ENCODE measurements at places on chromosomes 6 and 20.
A peak's percentile ranks its signal among the peaks of the same experiment; 100 is the strongest.

DNA sequence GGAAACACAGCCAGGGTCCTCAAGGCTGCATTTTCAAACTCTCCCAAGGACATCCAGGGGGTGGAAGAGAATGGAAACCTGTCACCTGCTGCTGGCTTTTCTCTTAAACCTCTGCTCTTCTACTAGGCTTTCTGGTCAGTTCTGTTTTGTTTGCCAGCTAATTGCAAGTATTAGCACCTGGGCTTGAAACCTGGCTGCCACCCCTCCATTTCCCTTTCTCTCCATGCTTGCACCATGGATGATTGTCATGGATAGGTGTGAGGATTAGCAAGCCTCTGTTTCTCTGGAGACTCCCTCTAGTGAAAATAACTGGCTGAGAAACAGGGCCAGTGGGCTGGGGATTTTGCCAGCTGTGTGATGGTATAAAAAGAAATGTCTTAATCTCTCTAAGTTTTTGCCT, 33.0 kb upstream of the GPR6 start:
- DNase-seq, result no peak

GRCh38 chr6:16429669-16430068, 191.3 kb downstream of the GMPR start:
- no peak for DNase-seq

GRCh38 chr6:131545317-131545716, 27.7 kb upstream of the ARG1 start:
- no peak for DNase-seq

- no peak for DNase-seq
These were observed 387.6 kb downstream of the CDC5L start for GRCh38 chr6:44775121-44775520.

DNA sequence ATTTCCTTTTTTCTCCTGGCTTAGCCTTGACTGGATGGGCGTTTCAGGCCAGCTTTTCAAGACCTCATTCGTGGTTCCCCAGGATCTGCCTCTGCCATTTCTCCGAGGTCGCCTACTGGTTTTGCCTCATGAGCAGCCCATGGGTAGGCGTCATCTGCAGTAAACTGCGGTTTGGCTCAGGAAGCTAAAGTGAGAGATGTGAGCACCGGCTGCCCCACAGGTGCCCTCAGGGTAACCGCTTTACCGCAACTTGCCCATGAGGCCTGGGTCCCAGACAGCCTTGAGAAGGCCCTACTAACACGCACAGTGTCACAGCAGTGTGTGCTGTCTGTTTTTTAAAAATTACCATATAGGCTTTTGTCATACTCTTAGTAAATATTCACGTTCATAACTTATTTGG, 53.4 kb upstream of the TBXT start:
- DNase-seq, result no peak

GRCh38 chr6:2658788-2659187, 91.9 kb downstream of the MYLK4 start:
- no peak for DNase-seq

- no peak for DNase-seq
These were observed 305.6 kb downstream of the CDH4 start for GRCh38 chr20:61557621-61558020.

DNA sequence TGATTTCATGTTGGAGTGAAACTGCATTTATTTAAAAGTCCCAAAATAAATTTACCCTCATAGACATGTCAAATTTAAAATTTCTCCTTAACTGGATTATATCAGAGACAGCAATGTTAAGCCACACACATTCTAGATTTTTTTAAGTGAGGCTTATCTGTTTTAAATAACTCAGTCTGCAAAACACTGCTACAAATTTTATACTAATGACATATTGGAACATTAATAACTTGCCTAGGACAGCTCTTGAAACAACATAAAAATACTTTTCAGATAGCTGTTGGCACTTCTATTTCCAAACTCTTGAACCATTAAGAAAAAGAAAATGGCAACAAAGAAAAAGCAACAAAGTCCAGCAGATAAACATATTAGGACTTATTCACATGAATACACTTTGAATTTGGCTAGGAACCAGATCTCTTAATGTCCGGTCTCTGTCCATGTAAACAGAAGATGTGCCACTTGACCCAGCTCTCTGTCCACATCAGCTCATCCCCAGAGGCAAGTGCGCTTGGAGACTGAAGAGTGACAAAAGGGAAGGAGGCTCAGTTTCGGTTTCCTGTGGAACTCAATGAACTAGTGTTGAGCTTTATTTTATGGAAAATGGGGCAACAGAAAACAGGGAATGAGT, 219.3 kb upstream of the THBS2 start:
- no peak for DNase-seq

DNA sequence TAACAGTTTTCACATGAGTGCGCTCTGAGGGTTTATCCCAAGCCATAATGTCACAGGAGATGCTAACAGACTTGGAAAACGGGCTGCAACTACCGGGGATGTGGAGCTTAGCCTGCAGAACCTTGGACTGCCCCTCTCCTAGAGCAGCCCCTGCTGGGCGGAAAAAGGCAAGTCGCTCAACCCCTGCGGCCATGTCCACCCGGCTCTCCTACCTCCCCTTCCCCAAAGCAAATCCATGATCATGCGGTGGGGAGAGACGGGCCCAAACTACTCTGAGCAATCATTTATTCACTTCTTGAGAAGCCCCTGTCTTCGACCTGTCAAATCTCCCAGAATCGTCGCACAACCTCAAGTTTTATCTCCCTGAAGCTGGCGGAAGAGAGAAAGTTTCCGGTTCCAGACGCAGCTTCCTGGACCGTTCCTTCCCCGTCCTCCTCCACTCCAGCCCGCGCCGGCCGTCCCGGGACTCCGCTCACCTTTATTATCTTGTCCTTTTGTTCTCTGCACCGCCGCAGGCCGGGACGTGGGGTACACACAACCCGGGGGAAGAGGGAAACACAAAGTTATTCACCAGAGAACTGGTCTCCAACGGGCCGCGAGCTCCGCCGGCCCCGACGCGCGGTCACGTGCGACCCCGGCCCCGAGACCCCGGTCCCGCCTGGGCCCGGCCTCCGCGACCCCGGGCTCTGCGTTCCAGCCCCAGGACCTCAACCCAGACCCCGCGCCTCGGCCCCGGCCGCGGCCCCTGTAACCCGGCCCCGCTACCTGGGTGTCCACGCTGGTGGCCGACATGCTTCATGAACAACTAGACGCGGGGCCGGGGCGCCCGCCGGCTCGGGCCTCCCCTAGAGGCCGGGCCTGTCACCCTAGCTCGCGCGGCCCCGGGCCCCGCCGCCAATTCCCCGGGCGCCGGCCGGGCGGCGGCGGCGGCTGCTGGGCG, 560 bp downstream of the YTHDF1 start:
- DNase-seq, result no peak

DNA sequence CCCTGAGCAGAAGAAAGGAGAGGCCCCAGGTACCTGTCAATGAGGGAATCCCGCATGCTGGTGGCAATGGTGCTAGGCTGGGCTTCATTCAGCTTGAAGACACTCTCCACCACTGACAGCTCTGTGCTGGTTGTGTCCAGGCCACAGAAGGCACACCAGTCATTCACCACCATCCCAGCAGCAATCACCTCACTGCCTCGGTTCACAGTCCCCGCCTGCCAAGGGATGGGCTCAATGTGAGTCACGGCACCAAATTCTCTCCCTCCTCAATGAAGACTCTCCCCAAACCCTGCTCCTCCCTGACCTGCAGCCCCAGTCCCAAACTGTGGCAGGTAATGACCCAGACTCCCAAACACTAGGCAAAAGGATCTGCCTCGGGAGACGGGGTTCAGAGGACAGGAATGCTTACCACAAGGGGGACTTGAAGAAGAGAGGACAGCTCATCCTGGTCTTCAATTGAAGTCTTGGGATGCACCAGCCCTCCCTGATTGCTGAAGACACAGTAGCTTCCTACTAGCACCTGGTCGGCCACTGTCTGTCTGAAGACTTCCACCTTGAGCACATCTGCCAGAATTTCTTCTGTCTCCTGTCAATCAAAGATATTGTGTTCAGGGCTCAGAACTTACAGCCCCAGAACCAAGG, 1.7 kb upstream of the MMP24OS start:
- DNase-seq, result no peak

GRCh38 chr20:9358001-9358400, 156.4 kb upstream of the LAMP5 start:
- DNase-seq, result no peak

- DNase-seq, result no peak
These were observed 7.6 kb upstream of the SYNDIG1 start for GRCh38 chr20:24461848-24462247.

- DNase-seq, result no peak
These were observed 809 bp downstream of the SRPK1 start for GRCh38 chr6:35919827-35920751.

DNA sequence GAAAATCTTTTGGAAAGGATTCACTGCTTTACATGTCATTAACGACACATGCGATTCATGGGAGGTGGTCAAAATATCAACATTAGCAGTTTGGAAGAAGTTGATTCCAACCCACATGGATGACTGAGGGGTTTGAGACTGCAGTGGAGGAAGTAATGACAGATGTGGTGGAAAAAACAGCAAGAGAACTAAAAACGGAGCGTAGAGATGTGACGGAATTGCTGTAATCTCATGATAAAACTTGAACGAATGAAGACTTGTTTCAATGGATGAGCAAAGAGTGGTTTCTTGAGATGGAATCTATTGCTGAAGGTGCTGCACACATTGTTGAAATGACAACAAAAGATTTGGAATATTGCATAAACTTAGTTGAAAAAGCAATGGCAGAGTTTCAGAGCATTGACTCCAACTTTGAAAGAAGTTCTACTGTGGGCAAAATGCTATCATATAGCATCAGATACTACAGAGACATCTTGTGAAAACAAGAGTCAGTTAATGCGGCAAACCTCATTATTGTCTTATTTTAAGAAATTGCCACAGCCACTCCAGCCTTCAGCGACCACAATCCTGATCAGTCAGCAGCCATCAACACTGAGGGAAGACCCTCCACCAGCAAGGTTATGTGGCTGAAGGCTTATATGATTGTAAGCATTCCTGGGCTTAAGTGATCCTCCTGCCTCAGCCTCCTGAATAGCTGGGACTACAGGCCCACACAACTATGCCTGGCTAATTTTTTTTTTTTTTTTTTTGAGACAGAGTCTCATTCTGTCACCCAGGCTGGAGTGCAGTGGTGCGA, 19.2 kb downstream of the SRSF3 start:
- no peak for DNase-seq

DNA sequence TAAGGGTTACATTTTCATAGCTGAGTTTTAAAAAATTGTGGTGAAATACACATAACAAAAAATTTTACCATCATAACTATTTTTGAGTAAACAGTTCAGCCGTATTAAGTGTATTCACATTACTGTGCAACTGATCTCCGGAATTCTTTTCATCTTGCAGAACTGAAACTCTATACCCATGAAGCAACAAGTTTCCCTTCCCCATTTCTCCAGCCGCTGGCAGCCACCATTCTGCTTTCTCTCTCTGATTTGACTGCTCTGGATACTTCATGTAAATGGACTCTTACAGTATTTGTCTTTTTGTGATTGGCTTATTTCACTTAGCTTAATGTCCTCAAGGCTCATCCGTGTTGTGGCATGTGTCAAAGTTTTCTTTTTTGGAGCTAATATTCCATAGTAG, 341.6 kb downstream of the QKI start:
- DNase-seq, result peak; percentile 68

DNA sequence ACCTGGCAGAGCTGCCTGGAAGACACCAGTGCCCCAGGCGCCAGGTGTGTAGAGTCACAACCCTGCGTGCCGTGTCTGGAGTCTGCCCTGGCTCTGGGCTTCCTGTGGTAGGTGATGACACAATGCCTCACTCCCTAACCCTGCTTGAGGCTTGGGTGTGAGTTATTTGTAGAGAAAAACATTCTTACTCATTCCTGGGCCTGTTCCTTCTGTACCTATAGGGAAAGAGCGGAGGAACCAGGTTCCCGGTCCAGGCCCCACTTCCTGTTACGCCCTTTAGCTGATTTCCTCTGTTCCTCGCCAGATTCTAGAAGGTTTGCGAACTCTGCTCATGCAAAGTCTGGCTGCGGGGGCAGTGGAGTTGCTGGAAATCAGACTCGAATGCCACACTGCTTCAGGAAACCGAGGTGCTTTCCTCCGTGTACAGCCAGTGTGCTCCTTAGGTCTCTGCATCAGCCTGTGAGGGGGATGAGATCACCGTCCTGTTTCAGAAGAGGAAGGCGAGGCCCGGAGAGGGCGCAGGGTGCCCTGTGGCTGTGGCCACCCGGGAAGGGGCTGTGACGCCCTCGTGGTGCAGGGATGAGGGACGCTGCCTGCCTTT, 67.1 kb upstream of the DUSP22 start:
- DNase-seq, result no peak

GRCh38 chr6:123562677-123563076, 74.1 kb downstream of the TRDN start:
- no peak for DNase-seq

DNA sequence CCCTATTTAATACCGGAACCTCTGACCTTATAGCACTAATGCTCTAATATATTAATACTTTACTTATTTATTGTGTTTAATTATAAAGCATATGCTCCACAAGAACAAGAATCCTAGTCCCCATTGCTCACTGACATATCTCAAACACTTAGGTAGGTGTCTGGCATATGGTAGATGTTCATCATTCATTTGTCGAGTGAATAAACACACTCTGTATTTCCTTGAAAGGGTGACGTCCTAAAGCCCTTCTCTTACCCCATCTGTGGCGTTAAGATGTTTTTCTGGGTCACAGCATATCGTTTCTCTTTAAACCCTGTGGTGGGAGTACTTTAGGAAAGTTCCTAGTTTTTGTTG, 45.3 kb downstream of the NCOA3 start:
- no peak for DNase-seq

DNA sequence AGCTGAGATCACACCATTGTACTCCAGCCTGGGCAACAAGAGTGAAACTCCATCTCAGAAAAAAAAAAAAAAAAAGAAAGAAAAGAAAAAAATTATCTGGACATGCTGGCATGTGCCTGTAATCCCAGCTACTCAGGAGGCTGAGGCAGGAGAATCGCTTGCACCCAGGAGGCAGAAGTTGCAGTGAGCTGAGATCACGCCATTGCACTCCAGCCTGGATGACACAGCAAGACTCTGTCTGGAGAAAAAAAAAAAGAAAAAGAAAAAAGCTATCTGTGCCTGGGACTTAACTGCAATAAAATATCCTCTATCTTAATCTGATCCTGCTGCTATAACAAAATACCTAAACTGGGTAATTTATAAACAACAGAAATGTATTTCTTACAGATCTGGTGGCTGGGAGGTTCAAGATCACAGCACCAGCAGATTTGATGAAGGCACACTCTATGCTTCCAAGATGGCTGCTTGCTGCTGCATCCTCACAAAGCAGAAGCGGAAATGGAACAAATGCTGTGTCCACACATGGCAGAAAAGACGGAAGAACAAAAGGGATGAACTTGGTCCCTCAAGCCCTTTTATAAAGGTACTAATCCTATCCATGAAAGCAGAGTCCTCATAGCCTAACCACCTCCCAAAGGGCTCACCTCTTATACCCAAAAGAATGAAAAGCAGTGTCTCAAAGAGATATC, 273.3 kb upstream of the JARID2 start:
- no peak for DNase-seq
